ENCODE measurements at places on chromosomes 13 and 19.

DNA sequence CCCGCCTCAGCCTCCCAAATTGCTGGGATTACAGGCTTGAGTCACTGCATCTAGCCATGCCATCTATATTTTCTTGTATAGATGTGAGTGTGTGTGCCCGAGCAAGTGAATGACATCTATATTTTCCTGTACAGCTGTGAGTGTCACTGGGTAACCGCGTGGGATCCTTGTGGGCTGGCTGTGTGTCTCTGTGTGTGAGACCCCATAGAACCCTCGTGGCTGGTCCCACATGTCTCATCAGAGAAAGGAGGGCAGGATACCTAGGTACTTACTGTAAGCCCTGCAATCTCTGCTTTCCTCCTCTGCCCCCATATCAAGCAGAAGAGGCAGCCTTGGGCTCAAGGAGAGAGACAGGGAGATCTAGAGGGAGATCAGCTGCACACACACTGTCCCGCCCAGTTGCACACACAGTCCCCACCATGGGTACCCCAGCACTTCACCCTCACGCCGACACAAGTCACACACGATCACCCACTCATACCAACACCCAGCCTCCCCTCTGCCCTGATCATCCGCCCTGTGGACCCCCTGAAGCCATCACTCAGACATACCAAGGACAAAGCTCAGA lies 655 bp downstream of the DENND1C start:
- DNase-seq: no peak

- DNase-seq: no peak
Observed at GRCh38 chr13:90884066-90884465, 463.4 kb upstream of the MIR17HG start.

DNA sequence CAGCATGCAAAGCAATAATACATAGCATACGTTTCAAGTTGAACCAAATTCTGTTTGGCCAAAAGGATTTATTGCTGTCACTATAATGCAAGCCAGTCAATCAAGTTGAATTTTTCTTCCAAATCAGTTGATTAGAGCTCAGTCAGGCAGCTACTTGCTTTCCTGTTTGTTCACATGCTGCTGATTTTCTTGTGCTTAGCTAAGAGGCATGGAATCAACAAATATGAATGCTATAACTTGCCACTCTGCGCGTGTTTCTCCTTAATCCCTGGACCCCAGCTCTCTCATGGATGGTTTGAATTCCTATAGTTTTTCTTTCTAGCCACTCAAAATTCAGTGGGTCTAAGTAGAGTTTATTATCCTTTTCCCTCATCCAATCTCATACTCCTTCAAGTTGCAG lies 311.3 kb downstream of the KLF5 start:
- no peak for DNase-seq

GRCh38 chr19:41987141-41987860 lies 6.7 kb downstream of the ATP1A3 start:
- no peak for DNase-seq
